Islet precursor cell (in vitro differentiated cells): ENCODE measurements at places on chromosomes 7 and 10.
A peak's percentile ranks its signal among the peaks of the same experiment; 100 is the strongest.

DNA sequence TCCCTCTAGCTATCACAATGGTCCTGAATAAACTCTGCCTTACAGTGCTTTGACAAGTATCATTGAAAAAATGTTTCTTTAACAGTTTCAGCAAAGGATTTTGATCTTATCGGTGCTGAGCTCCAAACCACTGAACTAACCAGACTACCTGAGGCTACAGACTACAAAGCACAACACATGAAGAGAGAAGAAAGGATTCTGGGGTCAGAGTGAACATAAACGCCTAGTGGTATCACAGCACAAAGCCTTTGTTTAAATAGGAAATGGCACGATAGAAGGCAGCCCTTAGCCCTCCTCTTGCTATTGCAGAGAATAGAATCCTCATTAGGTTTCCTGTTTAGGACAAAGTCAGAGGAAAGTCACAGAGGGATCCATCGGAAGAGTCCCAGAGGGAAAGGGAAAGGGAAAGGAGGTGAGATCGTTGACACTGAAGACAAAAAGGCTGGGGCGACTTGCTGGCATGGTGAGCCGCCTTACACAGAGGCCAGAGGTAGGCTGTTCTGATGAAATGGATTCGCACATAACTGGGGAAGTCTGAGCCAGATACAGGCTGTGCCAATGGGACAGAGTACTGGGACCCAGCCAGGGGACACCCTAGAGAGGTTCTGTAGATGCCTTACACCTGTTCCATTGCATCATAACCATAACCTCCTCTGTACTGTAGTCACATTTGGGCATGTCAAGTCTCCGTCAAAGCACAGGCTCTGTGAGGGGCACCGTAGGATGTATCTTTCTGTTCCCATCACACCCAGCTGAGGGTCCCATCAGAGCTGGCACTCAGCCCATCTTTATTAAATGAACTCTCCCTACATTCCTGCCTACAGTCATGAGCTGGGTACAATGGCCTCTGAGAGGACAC is 71.5 kb downstream of the XPNPEP1 start:
- DNase-seq, result peak; percentile 46

GRCh38 chr10:104347295-104348045 is 6.2 kb upstream of the CFAP58 start:
- no peak for DNase-seq

- no peak for DNase-seq
These were observed 373.7 kb downstream of the HPSE2 start for GRCh38 chr10:98861962-98862361.

DNA sequence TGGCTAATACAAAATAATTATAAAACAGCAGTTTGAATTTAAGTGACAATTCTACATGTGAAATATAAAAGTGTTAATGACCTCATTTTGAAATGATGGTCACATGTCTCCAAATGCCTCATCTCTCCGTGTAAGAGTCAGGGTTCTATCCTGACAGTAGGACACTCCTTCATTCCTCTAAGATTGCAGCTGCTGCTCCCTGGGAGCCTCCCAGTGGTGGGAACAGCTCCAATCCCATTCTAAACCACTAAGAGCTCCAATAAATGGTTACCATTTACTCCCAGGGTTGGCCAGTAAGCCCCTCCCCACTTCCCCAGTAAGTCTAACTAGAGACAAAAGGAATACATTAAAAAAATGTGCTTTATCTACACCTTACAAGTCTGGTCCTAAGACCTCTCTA is 344.6 kb upstream of the AOAH start:
- no peak for DNase-seq

DNA sequence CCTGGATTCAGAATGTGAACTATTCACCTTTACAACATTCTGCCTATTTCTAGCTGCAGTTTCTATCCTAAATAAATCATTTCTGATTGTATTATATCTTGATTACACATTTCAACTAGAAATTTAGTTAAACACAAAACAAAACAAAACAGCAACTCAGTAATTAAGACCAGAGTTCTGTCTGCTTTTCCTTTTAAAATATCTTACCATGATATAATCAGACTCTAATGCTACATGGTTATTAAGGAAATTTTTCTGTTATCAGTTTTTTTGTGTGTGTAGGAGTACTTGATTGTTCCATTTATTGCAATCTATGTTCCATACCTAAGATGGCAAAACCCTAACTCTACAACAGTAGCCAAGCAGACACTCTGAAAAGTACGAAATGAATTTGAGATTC is 663.3 kb downstream of the NRG3 start:
- DNase-seq, result no peak

DNA sequence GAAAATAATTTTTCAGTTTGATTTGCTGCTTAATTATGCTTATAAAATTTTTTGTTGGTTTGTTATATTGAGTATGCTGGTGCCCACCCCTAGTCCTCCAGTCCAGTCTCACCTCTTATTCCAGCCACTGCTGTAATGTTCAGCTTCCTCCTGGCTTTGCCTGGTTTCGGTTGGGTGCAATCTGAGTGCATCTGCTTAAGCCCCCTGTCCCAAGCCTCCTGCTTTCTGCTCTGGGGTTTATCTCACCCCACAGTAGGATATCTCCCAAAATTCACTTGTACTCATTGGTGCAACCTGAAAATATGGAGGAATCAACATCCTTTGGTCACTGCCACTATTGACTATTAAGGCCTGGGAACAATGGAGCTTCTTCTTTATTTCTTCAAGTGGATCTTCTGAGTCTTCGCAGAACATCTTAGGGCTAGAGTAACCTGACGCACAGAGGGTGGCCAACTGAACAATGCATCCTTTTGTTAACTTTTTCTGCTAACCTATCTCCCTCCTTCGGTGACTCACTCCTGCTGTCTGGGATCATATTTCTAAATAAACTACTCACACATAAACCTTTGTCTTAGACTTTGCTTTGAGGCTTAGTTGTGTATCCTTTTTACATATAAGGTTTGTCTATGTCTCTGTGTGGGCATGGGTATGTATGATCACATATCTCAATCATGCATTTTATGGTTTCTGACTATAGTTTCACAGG is 19.1 kb upstream of the SOSTDC1 start:
- peak; percentile 82 for DNase-seq

DNA sequence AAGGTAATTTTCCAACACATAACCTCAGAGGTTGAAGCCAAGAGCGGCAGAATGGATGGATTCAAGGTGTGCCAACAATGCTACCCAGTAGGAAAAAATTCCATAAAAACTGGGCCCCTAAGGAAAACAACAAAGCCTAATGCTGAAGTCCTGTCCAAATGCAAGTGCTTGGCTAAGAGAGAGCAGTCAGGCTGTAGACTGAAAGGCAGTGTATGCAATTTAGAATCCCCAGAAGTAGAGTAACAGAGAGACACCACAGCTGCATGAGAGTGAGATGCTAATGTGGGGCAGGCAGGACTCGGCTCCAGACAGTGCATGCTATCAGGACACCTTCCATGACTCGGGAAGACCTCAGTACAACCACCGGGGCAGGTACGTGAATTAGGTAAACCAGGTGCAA is 124.5 kb downstream of the ZFAND4 start:
- DNase-seq, result no peak

DNA sequence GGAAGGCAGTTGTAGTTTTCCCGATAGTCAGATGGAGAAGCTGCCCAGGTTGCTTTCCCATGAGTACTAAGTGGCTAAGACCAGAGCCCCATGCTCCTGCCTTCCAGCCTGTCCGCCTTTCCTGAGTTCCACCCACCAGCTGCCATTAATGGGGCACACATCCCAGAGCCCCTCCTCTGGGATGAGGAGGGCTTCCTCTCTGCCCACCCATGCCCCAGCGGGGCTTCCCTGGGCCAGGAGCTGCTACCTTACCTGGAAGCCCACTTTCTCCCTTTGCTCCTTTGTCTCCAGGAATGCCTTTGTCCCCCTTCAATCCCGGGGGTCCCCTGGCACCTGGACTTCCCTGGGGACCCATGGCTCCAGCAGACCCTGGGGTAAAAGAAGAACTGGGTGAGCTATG is 7.8 kb downstream of the SFTPD start:
- peak; percentile 33 for DNase-seq

DNA sequence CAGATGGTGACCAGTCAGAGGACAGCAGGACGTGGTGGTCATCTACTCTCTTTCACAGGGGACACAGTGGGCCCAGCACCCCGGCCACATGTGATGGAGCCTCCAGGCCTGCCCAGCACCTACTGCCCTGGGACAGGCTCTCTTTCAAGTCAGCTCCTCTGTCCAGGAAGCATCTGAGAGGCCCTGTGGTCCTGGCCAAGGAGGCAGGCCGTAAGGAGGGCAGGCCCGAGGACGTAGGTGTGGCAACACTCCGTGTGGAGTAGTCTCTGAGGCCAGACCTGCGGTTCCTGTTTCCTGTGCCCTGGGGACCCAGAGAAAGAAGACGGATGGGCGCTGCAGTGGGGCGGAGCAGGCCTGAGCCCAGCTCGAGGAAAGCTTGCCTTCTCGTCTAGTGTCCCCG is 179.2 kb downstream of the EBF3 start:
- no peak for DNase-seq

GRCh38 chr7:92834507-92835260 is 1.7 kb downstream of the CDK6 start:
- DNase-seq, result no peak

- no peak for DNase-seq
These were observed 76.3 kb downstream of the FOXL3 start for GRCh38 chr7:366161-366803.

- DNase-seq, result no peak
These were observed 2.1 kb upstream of the IDE start for GRCh38 chr10:92575961-92576360.

DNA sequence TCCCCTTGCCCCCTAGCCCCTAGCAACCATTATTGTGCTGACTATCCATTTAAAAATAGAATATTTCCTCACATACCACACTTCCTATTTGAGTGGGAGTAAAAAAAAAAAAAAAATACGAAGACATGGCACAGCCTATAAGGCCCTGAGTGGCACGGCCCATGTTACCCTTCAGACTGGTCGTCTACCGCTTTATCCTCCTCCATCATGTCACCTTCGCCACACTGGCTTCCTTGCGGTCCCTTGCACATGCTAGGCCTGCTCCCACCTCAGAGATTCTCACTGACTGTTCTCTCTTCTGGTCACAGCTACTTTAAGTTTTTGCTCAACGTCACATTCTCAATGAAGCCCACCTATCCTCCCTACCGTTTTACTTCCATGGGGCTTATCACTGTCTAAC is 130.3 kb downstream of the ATE1 start:
- DNase-seq, result no peak

DNA sequence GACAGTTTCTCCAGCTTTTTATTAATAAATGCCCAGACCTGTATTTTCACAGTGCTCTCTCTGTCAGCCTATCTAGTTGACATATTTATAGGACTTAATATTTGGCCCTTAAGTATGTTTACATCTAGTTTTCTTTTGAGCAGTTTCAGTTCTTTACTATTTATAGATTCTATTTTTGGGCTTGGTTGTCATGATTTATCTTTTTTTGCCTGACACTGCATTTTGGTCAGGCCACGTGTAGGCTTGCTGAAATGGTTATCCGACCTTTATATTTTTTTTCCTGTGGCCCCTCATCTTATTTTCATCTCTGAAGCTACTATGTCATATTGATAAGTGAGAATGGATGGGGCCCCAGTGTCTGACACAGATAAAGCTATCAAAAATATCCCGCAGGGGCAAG is 515.4 kb upstream of the FZD8 start:
- DNase-seq, result no peak

DNA sequence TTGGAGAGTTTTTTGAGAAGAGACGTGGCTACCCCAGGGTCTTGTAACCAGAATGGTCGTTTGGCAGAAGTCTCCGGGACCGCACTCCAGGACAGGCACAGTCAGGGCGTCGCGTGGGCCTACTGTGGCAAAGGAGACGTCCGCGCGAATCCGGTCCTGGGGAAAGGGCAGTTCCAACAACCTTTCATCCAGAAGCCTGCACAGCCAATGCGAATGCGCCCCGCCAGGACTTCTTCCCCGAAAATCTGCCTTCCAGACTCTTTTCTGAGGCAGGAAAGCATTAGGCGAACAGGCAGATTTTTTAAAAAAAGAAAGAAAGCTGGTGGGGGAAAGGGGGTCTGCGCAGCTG is 2.0 kb downstream of the HPSE2 start:
- no peak for DNase-seq

GRCh38 chr7:40380111-40380510 is 245.3 kb downstream of the SUGCT start:
- no peak for DNase-seq

GRCh38 chr7:108030516-108030915 is 27.6 kb upstream of the LAMB1 start:
- DNase-seq, result no peak

DNA sequence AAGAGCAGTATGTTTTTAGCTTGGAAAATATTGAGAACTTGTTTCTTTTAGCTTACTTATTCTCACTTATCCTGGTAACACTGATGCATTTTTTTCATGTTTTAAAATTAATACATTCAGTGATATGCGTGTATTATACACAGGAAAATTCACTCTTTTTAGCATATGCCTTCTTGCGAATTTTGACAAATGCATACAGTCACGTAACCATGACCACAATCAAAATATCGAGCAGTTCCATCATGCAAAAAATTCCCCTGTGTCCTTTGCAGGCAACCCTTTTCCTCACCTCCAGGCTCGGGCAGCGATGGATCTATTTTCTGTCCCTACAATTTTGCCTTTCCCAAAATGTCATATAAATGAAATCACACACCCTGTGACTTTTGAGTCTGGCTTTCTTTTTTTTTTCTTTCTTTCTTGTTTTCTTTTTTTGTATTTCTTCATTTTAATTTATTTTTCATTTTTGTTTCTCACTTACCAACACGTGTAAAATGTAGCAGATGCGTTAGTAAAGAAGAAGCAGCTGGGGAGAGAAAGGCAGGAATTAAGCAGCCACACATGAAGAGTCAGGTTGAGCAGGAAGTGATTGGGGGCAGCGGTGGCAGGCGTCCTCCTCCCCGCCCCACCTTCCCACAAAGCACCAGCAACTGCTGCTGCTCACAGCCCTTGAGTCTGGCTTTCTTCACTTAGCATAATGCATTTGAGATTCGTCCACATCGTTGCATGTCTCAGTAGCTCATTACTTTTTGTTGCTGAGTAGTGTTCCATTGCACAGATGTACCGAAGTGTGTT is 29.9 kb downstream of the ADRB1 start:
- no peak for DNase-seq

GRCh38 chr10:127354992-127355391 is 158.6 kb upstream of the INSYN2A start:
- no peak for DNase-seq

DNA sequence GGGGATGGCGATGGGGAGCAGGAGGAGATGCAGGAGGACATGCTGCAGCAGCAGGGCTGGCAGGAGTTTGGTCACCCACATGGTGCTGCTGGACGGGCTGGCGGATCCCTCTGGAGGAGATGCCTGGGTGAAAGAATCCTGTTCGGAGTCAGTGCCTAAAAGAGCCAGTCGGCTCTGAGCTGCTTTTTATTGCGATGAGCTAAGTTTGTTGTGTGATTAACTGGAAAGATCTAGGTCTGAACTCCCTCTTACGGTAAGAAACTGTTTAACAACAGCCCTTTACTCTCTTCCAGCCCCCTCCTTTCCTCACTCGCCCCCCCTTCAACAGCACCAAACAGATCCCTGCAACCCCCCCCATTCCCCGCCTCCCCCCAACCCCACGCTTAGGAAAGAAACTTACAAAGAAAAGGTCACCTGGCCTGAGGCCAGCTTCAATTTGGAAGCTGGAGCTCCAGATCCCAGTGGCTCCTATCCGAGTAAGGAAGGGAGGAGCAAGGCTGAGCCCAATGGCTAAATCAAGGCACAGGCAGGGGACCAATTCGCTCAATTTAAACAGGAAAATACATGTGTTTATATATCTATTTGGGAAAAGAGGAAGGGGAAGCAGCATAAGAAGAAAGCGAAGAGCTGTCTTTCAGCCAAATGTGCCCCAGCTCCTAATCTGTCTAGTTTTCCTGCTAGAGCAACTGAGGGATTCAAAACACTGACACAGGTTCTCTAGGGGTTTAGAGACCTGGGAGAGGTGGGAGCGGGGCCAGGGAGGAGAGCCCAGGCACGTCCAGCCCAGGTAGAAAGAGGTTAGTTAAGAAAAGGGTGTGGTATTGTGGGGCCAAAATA is at the start of gene HGF:
Gene HGF (minus strand): TSS at position 157 of the 837 bp plus-strand sequence. CDS start 76 bp downstream, at position 81.
- DNase-seq, result peak; percentile 72
